ENCODE measurements at places on chromosomes 1 and 21.

DNA sequence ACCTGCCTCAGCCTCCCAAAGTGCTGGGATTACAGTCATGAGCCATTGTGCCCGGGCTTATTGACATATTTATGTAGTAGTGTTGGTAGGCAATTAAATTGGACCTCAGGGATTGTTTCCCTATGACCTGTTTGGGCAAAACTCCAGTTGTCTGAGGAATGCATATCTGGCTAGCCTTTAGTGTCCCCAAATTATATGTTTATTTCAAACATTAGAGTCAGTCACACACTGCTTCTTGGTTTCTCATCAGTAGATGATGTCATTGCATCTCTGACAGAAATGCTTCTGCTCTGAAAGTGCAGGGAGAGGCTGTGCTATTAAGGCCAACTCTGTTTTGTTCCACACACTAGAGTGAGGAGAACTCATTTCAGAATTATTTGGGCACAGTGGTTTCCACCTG, 12.5 kb downstream of the PIP5K1A start:
- no peak for DNase-seq

GRCh38 chr1:161140755-161141400, 8.4 kb upstream of the DEDD start:
- DNase-seq, result no peak

- no peak for DNase-seq
These were observed 145.8 kb upstream of the ERRFI1 start for GRCh38 chr1:8171751-8172464.

- no peak for DNase-seq
These were observed 7.9 kb downstream of the SLC2A7 start for GRCh38 chr1:9018333-9018732.

DNA sequence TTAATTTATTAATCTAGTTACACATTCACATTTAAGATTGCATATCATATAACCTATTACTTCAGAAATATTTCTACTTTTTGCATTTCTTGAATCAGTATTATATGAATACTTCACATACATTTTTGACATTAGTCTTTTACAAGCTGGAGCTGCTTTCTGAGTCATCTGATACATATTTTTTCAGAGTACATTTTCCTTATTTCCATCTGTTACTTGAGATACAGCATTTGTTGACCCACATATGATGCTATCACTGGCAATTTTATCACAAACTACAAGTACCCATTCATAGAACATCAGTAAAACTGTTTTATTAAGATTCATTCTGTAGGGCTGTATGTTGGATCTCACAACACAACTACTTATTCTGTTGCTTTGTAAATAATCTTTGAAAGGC, 367.2 kb upstream of the ST6GALNAC5 start:
- DNase-seq, result no peak

DNA sequence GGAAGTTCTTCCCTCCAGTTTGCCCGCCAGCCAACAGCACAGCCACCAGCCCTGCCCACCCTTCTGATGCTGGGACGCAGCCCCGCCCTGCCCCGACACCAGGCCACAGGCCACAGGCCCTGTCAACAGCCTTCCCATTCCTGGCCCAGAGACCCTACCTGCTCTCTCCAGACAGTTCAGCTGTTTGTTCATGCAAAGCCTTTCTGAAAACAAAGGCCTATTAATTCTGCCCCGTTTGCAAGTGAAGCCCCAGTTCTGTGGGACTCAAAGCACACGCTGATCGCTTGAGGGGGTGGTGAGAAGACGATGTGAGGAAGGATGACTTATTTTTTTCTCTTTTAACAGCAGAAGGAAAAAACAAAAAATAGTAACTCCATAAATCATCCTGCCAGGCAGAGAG, 55.4 kb upstream of the KIF26B start:
- DNase-seq, result no peak

DNA sequence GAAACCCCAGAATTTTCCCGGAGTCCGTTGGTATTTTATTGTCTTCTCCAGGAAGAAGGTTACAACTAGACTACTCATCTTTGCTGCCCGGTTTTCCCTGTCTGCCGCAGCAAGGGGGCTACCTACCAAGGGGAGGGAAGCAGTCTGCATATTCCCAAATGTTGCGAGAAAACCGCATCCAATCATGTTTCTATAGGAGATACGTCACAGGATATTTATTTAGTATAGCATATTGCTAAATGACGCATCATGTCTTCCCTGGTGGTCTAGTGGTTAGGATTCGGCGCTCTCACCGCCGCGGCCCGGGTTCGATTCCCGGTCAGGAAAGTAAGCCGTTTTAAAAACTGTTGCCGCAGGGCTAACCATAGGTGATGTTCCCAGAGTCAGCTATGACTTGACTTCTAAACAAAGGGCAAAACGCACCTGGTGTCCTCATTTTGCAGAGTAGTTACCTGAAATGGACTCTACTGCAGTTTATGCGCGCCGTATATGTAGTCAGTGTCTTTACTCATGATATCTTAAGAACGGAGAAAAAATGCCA, 15.2 kb upstream of the ZNF692 start:
- peak; percentile 88 for DNase-seq

DNA sequence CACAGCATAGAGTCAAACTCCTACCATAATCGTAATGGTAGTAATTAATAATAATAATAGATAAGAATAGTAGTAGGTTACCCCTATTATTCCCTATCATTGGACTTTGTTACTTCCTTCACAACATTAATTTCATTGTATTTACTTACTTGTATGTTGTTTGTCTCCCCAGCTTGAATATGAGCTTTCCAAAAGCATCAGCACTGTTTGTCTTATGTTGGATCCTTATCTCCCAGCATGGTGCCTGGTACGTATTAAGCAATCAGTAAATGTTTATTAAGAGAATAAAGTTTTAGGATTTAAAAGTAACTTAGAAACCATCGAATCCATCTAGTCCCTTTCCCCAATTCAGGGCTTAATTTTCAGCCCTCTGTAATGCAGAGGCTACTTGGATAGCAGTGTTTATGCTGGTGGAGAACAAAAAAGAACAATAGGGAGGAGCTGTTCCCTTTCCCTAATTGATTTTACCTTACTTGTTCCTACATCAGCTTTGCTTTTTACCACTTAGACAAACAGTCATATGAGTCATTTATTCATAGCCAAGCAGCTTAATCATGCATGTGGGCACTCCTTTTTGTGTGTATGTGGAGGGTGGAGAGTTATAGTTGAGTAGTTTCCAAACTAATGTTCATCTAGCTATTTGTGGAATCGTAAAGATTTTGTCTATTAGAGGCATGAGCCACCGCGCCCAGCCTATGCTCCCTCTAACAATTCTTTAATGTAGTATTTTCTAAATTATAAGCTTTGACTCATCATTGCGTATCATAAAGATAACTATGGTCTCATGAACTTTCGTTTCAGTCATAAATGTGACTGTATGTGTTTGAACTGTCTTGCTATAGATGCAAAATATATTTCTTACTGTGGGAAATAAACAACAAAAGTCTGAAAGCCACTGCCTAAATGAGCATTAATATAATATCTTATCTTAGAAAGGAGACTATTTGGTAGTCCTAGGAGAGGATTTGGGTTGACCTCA, 20.9 kb upstream of the DR1 start:
- no peak for DNase-seq

DNA sequence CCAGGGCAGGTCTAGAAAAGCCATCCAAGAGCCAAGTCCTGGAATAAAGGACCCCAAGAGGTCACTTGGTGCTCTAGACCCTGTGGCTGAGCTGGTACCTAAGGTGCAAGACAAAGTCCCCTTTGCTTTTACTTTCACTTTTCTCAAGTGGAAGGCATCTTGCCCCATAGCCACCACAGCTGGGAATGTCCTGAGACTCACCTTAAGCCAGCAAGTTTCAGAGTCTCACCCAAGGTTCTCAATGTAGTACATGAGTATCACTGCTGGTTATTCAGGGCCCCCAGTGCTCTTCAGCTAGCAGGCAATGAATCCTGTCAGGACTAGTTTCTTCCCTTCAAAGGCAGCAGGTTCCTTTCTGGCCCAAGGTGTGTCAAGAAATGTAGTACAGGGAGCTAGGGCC, 67.5 kb downstream of the UROD start:
- DNase-seq, result no peak

Measured in Caco-2 (cell line).